Hepatocyte (in vitro differentiated cells): ENCODE measurements at places on chromosomes 4 and X.

GRCh38 chrX:20995829-20996228 lies 378.4 kb upstream of the CNKSR2 start:
- no peak for DNase-seq

GRCh38 chr4:138269175-138269574 lies 27.0 kb upstream of the SLC7A11 start:
- no peak for DNase-seq

GRCh38 chrX:10101269-10101668 lies 55.5 kb upstream of the CLCN4 start:
- no peak for DNase-seq

DNA sequence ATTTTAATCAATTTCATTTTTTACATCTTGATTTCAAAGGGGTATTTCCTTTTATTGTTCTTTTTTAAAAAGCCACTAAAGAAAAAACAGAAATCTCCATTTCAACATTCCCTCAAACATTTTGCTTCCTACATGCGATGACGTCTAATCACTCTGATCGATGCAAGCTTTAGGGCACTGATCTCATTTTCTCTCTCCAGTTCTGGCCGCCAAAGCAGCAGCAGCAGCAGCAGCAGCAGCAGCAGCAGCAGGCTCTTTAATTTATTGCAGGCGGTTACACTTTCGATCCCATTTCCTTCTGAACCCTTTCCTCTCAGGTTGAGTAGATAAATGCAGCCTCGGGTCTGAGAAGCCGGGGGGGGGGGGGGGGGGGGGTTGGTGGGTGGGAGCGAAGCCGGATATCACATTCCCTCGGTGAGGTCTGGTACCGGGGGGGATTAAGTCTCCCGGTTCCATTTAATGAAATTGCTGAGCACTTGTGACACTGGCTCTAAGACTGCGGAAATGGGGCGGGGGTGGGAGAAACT lies 3.4 kb upstream of the PCDH7 start:
- DNase-seq, result peak; percentile 45

GRCh38 chrX:72376124-72376523 lies 70.4 kb upstream of the CITED1 start:
- DNase-seq, result no peak

- DNase-seq, result no peak
Measured at GRCh38 chr4:72893354-72894066, 176.0 kb downstream of the COX18 start.

DNA sequence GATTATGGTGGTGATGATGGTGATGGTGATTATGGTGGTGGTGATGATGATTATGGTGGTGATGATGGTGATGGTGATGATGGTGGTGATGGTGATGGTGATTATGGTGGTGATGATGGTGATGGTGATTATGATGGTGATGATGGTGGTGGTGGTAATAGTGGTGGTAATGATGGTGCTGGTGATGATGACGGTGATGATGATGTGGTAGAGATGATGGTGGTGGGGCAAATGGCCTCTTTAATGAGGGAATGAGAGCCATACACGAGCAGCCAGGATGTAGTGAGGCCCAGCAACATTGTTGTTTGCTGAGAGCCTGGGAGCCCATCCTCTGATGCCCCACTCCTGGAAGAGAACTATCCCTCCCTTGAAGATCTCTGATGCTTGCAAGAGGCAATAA lies 29.0 kb downstream of the HMX1 start:
- DNase-seq, result no peak

DNA sequence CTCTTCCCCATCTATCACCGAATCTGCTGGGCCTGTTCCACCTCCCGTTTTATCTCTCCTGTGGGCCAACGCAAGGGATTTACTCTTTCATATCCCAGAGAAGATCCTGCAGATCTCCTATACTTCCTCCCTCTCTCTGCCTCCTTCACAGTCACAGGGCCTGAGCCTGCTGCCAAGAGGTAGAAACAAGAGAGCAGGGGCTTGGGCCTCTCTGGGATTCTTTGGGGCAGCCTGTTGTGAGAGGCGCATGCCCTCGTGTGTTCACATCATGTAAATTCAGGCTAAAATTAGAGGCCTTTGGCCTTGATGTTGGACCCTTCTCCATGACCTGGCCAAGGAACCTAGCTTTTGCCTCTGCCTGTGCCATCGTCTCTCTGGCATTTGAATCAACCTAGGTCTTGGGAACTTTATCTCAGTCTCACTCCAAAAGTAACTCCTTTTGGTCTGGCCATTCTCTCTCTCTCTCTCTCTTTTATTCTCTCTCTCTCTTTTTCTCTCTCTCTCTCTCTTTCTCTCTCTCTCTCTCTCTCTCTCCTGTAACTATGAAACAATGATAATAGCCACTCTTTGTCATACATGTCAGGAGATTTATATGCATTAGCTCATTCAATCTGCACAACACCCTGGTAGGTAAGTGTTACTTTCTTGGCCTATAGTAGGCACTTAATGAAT lies 20.0 kb upstream of the EFNB1 start:
- no peak for DNase-seq
